ENCODE measurements at places on chromosomes 7 and 10.

DNA sequence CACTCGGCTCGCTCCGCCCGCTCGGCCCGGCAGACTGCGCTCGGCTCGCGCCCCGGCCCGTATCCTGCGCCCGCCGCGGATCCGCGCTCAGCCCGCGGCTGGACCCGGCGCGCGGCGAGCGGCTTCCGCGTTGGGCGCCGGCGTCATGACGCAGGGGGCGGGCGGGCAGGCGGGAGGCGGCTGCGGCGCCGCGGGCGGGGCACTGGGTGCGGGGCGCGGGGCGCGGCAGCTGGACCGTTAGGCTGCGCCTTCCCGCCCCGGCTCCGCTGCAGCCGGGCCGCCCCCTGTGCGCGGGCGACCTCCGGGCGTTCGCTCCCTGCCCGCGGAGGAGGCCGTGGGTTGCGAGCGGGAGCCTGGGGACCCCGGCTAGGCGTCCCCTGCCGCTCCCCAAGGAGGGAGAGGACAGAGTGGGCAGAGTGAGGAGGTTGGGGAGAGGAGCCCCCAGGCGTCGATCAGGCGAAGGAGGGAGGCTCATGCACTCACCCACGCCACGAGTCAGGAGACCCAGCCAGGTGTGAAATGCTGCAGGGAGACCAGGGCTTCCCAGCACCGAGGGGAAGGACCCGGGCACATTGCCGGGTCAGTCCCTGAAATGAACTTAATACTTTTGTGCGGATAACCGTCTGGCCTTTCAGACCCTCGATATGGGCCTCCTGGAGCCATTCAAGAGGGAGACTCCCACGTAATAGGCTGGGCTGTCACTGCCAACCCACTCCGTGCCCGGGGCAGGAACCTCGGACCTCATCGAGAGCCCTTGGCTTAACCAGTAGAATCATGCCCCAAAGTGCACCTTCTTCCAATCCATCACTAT lies at the start of gene PIP4K2A:
Gene PIP4K2A, minus strand, starts transcription at position 100 of the 811 bp plus-strand sequence. CDS start 252 bp downstream, outside the sequence.
- peak; percentile 64 for DNase-seq

GRCh38 chr10:83539528-83540308 lies 599.6 kb upstream of the GHITM start:
- DNase-seq, result no peak

DNA sequence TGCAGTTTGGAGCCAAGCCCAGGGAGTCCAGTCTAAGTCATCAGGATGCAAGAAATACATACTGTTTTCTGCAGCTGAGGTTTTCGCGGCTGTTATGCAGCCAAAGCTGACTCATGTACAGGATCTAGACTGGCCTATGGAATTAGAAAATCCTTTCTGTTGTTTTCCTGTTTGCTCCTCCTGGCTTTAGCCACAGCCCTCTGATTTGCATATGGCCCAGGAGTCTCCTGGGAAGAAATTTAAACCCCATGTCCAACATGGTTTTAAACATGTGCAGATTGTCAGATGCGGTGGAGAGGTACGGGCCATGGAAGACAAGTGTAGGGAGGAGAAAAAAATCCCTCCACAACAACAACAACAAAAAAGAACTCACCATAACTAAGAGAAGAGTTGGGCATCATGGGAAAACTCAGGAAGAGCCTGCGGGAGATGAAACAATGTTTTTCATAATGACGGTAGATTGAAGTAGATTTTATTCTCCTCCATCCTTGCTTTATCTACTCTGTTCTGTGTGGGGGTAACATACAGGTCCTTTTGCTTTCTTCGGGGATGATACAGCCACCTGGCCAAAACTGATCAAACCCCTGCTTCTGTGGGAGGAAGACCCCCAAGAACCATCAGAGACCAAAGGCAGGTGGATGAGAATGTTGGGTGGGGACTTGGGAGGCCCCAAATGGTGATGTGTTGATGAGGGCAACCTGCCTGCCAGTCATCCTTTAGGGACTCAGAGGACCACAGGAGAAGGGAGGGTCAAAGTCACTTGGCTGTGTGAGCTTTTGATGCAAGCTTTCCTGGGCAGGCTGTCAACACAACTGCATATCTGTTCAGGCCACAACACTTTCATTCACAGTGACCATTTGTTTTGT lies 29.8 kb upstream of the GNA12 start:
- no peak for DNase-seq

GRCh38 chr10:18737841-18738240 lies 78.6 kb downstream of the ARL5B start:
- DNase-seq, result no peak

DNA sequence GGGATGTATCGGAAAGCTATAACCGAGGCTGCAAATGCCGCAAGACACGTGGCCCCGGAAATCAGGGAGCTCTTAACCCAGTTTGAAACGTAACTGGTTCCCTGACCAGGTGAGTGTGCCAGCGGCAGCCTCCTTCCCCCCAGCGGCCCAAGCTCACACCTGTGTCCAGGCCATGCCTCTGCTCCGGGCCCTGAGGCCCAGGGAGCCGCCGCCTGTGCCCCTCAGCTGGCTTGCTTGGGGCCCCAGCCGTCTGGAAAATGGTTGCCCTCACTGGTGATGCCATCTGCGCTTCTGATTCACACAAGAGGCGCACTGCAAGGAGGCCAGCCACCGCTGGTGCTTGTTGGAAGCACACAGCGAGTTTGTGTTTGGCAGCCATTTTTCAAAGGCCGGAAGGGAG lies 9.2 kb downstream of the PWWP2B start:
- DNase-seq, result no peak

DNA sequence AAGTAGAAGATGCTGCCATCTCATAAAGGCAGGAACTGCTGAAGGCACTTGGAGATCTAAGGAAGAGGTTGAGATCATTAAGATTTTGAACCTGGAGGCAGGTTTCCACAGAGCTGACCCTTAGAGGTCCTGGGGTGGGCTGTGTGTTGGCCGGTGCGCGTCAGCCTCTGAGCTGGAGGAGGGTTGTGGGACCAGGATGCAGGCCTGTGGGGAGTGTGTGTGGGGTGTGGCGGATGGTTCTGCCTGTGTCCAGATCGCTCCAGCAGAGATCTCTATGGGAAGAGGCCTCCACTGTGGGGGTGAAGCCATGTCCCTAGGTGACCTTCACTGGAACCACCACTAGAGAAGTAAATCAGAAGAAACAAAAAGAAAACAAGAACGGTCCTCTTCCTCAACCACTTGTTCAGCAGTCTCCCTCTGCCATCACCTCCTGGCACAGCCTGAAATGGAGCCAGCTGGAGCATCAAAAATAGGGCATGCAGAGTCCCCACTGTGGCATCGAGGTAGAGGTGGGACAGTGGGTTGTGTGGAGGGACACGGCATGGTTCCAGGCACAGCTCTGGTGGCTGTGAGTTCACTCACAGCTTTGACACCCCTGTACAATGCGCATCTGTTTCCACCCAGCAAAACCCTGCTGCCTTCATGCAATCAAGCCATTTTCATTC lies 453.8 kb downstream of the TCERG1L start:
- DNase-seq, result peak; percentile 6

- DNase-seq, result peak; percentile 81
These were observed 98.0 kb upstream of the ANLN start for GRCh38 chr7:36291387-36292316.

DNA sequence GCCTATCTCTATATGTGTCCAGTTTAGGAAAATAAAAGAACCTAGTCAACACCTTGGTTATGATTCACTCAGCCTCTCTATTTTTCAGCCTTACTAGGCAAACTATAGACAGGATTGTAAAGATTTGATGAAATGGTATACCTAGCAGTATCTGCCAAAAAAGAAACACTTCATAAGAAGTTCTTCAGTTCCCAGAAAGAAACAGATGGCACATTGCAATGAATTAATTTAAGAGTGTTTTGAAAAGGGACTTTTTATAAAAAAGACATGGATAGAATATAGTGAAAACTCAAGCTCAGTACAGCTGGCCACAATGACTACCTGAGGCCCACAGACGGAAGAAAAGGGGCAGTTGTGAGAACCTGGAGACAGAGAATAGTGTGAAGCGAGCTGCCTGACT lies 40.6 kb upstream of the RTKN2 start:
- DNase-seq, result no peak

GRCh38 chr7:23419845-23420244 lies 50.4 kb downstream of the IGF2BP3 start:
- DNase-seq, result no peak

GRCh38 chr10:60155099-60155877 lies 234.4 kb downstream of the ANK3 start:
- DNase-seq, result no peak
